ENCODE measurements at places on chromosomes 5 and 9. TPM values are rescaled to one million over a fixed set of nuclear protein-coding genes. Genes with fewer than 3 reads are reported as not detected.

GRCh38 chr9:2846115-2846514 lies 2.2 kb upstream of the PUM3 start:
- no peak for DNase-seq

- no peak for DNase-seq
These were observed 19.7 kb downstream of the IQGAP2 start for GRCh38 chr5:76422742-76423141.

NMUR2 gene
- 0.94 TPM for polyA plus RNA-seq

PPP3R2 gene
- polyA plus RNA-seq = 0.17 TPM
